ENCODE measurements at places on chromosomes 11 and 22.

DNA sequence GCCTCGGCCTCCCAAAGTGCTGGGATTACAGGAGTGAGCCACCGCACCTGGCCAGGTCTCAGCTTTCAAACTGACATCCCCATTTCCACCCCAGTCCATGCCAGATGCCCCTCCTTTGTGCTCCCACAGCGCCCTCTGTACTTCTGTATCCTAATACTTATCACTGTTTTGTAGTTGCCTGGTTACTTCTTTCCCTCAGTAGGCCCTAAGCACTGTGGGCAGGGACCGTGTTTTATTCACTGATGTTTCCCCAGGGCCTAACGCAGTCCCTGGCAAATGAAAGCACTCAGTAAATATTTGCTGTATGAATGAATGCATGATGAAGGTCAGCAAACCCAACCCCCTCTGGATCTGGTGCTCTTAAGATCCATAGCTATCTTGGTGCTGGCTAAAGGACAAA, 2.2 kb upstream of the TRIM3 start:
- H3K27me3 ChIP-seq, result no peaks in the 10 kb centered on the region
- H3K4me1 ChIP-seq, result peaks cover 11% of the 10 kb centered on the region
- H3K36me3 ChIP-seq, result peaks cover 34% of the 10 kb centered on the region
- no peak overlapping the region for H3K4me3 ChIP-seq
- H3K27ac ChIP-seq, result 0 out of 2 replicates have a peak overlapping the region, but pooled peaks have one; percentile 29

DNA sequence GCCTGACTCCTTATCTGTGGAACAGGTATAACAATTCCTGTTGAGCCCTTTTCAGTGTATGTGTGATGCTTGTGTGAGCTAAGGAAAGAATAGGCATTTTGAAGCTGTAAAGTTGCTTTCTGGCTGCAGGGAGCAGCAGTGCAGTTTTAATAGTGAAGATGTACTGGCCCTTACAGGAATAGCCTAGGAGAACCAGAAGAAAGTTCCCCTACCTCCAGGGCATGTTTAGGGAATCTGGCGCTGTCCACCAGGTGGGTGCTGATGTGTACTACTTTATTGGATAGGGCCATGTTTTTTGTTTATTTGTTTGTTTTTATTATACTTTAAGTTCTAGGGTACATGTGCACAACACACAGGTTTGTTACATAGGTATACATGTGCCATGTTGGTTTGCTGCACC, 11.5 kb downstream of the BMAL1 start:
- DNase-seq, result no peak
- H3K27me3 ChIP-seq, result no peaks in the 10 kb centered on the region

DNA sequence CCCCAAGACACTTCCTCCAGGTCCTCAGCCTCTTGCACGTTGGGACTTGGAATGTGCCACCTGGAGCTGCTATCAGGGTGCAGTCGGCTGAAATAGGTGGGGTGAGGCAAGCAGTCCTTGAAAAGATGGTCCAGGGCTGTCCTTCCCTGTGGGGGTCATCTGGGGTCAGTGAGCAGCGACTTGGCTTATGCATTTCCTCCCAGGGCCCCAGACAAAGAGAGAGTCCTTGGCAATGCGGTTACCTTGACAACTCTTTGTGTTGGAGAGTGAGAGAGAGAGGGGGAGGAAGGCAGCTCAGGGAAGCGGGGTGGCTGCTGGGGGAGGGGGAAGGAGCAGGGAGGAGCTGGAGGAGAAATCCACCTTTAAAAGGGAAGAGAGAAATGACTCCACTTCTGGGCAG, 93.8 kb downstream of the MIAT start:
- no peaks in the 10 kb centered on the region for H3K27me3 ChIP-seq
- DNase-seq, result peak; percentile 83
- peak overlapping the region; percentile 53 for H3K27ac ChIP-seq
- no peaks in the 10 kb centered on the region for H3K36me3 ChIP-seq
- peak overlapping the region; percentile 23 for H3K4me3 ChIP-seq

- H3K27ac ChIP-seq, result peak overlapping the region; percentile 88
- H3K4me3 ChIP-seq, result no peak overlapping the region
- peaks cover 5% of the 10 kb centered on the region for H3K4me1 ChIP-seq
- H3K36me3 ChIP-seq, result no peaks in the 10 kb centered on the region
These were observed 21.7 kb downstream of the SLC43A1 start for GRCh38 chr11:57493507-57494503.

Data from H1 (cell line).